GM23248 (cell line): ENCODE measurements at places on chromosomes 11 and 22. TPM values are rescaled to one million over a fixed set of nuclear protein-coding genes. Genes with fewer than 3 reads are reported as not detected.

APOA4 gene
- not detected in 2 replicates for total RNA-seq

GRCh38 chr22:22927888-22928665, 40.5 kb downstream of the IGLL5 start:
- peak; percentile 17 for DNase-seq

- peak; percentile 77 for DNase-seq
Measured at GRCh38 chr11:79173615-79174014, 267.2 kb downstream of the TENM4 start.

- DNase-seq: peak; percentile 63
Measured at GRCh38 chr11:73140213-73141030, 1.7 kb downstream of the FCHSD2 start.
